ENCODE measurements at places on chromosomes 1 and 21.

- no peak for DNase-seq
These were observed 8.9 kb downstream of the SDCCAG8 start for GRCh38 chr1:243264717-243265116.

- no peak for DNase-seq
These were observed 70.0 kb upstream of the PTGS2 start for GRCh38 chr1:186750257-186750656.

GRCh38 chr21:17921579-17922530 lies 102.7 kb upstream of the C21orf91 start:
- no peak for DNase-seq

DNA sequence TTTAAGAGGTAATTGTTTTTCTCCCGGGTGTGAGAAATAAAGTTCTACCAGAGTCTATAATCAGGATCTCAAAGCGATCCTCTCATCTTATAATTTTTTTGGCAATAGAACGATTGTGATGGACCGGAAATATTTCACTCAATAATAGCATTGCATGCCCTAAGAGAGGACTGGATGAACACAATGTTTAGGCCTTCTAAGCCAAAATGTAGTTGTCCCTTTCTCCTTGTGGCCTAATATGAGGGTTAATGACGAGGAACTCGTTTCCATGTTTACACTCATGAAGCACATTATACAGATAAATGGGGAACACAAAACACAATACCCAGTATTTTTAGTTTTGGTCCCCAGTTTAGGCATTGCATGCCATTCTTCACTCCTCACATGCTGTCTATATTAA lies 5.9 kb downstream of the TBX15 start:
- no peak for DNase-seq

GRCh38 chr1:241990040-241990439 lies 8.9 kb downstream of the MAP1LC3C start:
- DNase-seq: no peak

GRCh38 chr1:49163031-49163430 lies 386.3 kb upstream of the BEND5 start:
- DNase-seq: no peak

DNA sequence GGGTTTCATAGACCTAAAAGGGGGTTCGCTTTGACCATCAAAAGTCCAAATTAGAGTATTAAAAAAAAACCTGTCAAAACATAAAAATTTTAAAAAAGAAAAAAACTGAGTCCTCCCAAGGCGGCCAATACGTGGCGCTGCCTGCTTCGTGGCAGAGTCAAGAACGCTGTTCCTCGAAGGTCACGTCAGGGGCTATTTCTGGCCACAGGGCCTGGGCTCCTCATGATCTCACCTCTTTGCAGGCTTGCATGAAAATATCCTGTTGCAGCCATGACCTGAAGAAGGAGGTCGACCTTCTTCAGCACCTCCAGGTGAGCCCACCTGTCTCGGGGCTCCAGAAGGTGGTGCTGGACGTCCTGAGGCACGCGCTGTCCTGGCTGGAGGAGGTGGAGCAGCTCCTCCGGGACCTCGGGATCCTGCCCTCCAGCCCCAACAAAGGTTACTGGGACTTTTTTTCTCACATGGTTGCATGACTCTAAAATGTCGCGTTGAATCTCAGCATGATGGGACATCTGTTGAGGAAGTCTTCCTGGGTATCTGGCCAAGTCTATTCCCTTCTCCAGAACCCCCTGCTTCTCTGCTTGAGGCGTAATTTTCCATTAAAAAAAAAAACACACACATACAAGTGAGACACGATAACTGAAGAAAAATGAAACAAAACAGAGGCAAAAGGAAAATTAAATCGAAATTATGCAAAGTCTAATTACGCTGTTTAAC lies 80.4 kb upstream of the EFHD2 start:
- DNase-seq: no peak

GRCh38 chr1:16175610-16176553 lies 20.0 kb upstream of the EPHA2 start:
- DNase-seq: no peak

DNA sequence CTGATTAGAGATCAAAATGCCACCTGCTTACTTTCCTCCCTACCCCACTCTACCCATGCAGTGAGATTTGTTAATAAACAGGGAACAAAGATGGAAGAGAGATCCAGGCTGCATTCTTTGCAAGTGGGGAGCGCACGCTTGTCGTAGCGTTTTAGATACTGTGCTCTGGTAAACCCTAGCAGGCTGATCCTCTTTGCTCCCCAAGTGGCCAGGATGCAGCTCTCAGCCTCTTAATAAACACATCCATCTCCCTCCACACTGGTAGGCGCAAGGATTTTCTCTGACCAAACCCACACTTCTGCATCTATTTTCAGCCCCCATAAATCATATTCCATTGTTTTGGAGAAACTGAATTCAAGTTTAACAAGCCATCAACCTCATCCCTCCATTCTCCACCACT lies 2.9 kb downstream of the PGBD5 start:
- no peak for DNase-seq

- DNase-seq: no peak
These were observed 72.6 kb downstream of the TOR3A start for GRCh38 chr1:179154437-179154836.

DNA sequence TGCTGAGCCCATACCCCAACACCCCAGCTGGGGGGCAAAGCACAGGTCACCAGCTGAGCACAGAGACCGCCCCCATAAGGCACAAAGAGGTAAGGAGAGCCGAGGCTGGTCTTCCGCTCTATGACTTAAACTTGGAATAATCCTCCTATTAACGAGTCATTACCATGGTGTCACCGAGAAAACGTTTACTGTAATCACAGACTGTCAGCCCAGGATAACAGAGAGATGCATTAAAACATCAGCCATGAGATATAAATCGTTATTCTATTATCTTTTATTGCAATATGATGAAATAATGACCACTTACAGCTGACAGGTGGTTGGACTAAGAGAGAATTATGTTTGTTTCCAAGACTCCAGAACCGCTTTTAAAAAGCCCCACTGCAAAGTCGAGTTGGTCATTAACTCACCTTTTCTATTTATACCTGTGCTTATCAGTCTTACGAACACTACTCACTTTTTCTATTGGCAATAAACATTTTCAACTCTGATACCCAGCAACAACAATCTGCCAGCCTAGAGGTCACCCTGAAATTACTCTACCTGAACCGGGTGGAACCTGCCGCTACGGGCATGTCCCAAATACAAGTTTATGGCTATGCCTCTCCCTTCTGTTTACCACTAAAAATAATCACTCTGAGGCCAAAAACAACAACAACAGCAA lies 21.5 kb downstream of the NPHP4 start:
- no peak for DNase-seq

DNA sequence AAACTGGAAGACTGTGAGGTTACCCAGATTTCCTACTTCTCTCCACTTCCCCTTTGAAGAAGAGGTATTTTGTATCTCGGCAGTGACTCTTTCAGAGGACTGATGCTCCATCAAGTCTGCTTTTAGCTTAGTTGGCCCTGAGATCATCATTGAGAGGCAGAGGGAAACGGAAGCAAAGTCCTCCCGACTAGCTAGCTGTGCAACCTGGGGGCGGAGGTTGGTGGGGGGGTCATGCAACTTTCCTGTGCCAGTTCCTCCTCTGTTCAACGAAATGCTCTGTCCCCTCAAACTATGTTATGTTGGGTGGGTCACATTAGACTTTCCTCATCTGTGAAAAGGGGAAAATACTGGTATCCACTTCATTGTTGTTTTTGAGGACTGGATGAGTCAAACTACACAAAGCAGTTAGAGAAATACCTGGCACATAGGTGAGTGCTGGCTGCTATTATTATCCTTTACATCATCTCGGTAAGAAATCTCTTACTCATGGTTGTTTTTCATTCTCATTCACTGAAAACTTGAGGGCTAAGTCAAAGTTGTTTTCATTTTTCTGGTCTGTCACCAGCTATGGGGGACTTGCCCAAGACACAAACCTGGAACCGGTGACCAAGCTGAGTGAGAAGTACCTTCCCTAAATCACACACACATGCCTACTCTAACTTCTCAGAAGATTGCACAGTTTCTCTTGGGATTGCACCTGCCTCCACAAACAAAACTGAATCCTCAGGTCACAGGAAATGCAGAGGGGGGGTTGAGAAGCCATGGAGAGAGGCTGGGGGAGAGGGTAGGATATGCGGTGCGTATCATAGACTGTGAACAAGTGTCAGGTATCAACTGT lies 83.3 kb downstream of the ABCA4 start:
- DNase-seq: no peak

All from right renal pelvis (tissue), 4 donors.